ENCODE measurements at places on chromosomes 1 and 21. TPM values are rescaled to one million over a fixed set of nuclear protein-coding genes. Genes with fewer than 3 reads are reported as not detected.

NBPF6 gene
- total RNA-seq: 0.86 TPM

CTH gene
- total RNA-seq: 16.6 TPM

HHIPL2 gene
- 0.45 TPM for total RNA-seq

PGD gene
- 124 TPM for total RNA-seq

LCE2C gene
- total RNA-seq: not detected

UBL4B gene
- total RNA-seq: not detected

FCRL2 gene
- 0.40 TPM for total RNA-seq

SLC16A4 gene
- 2.0 TPM for total RNA-seq

CATSPERE gene
- 0.27 TPM for total RNA-seq

STYXL2 gene
- 0.10 TPM for total RNA-seq

NGF gene
- total RNA-seq: 0.64 TPM

MSH4 gene
- total RNA-seq: 0.16 TPM

TFF3 gene
- 2,373 TPM for total RNA-seq

FYB2 gene
- 0.32 TPM for total RNA-seq

RAB42 gene
- total RNA-seq: 0.99 TPM

PEX10 gene
- 15.0 TPM for total RNA-seq

PLD5 gene
- total RNA-seq: not detected

OR2T1 gene
- not detected for total RNA-seq

DFFB gene
- 4.5 TPM for total RNA-seq

FCMR gene
- total RNA-seq: 2.3 TPM

MTARC1 gene
- 33.6 TPM for total RNA-seq

DCLRE1B gene
- total RNA-seq: 9.5 TPM

NID1 gene
- total RNA-seq: 8.8 TPM

AKR7A3 gene
- 97.0 TPM for total RNA-seq

DNAJC6 gene
- 2.2 TPM for total RNA-seq

C1orf167 gene
- total RNA-seq: not detected

ERMAP gene
- total RNA-seq: 9.0 TPM

LINGO4 gene
- total RNA-seq: 0.12 TPM

CD164L2 gene
- 0.69 TPM for total RNA-seq

TP73 gene
- total RNA-seq: 0.42 TPM

FALEC gene
- total RNA-seq: not detected

SPRR3 gene
- not detected for total RNA-seq

HSD3B2 gene
- 2.2 TPM for total RNA-seq

MANEAL gene
- total RNA-seq: 6.6 TPM

DVL1 gene
- 71.3 TPM for total RNA-seq

NFASC gene
- 13.9 TPM for total RNA-seq

CYYR1 gene
- total RNA-seq: 5.5 TPM

SPATA17 gene
- total RNA-seq: 1.1 TPM

F3 gene
- total RNA-seq: 44.8 TPM

MATN1 gene
- total RNA-seq: not detected

ZNF683 gene
- not detected for total RNA-seq

CLCNKA gene
- not detected for total RNA-seq

TRNP1 gene
- 2.7 TPM for total RNA-seq

IFFO2 gene
- 5.6 TPM for total RNA-seq

APCS gene
- 0.84 TPM for total RNA-seq

IFI44L gene
- total RNA-seq: 2.1 TPM

LDLRAD1 gene
- total RNA-seq: not detected

SPATA6 gene
- 9.4 TPM for total RNA-seq

FOXD2 gene
- 25.1 TPM for total RNA-seq

SMIM11 gene
- 3.0 TPM for total RNA-seq

GUCA2A gene
- 195 TPM for total RNA-seq
